ENCODE measurements at places on chromosomes 12 and 14.
A peak's percentile ranks its signal among the peaks of the same experiment; 100 is the strongest.

DNA sequence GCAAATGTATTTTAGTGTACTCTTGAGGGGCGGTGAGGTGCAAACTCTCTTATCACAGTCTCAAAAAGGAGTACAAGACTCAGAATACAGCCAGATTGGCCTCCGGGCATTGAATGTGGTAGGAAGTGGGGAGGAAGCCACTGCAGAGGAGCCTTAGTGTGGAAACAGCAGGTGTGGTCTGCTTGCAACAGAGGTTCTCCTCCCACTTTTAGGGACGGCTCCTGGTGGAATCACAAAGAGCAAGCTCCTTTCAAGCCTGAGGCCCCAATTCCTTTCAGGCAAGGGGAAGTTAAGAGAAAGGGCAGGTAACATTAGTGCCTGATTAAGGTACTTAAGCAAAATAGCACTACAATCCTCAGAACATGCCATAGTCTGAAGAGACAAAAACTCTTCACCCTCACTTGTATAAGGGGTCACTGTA is 23.7 kb upstream of the SLC2A3 start:
- DNase-seq, result no peak

- peak; percentile 7 for DNase-seq
Measured at GRCh38 chr14:34983786-34984185, 994 bp downstream of the SRP54 start.

- DNase-seq, result no peak
Measured at GRCh38 chr14:59148334-59148900, 40.0 kb upstream of the DAAM1 start.

DNA sequence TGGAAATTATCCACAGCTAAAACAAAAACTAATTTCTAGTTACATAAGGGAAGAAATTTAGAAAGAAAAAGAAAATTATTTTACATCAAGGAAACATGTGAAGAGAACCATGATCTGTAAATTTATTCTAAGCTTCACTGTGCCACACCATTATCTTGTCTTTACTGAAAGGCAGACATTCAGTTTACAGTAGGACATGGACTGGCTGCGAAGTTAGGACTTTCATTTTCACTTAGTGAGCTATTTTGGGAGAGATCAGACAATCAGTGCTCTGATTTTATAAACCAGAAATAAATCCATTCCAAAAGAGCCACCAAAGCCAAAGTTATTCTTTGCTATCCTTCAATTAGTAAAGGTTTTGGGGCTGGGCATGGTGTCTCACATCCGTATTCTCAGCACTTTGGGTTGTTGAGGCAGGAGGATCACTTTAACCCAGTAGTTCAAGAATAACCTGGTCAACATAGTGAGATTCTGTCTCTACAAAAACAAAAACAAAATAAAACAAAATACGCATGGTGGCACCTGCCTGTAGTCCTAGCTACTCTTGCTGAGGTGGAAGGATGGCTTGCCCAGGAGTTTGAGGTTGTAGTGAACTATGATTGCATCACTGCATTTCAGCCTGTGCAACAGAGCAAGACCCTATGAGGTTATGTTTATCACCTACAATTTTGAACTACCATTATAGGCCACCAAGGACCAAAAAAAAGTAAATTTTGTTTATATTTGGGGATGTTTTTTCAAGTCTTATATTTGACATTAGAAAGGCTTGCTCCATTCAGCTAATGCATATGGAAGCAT is 1084.8 kb upstream of the ATXN7L3B start:
- no peak for DNase-seq
